ENCODE measurements at places on chromosomes 1 and 21.

DNA sequence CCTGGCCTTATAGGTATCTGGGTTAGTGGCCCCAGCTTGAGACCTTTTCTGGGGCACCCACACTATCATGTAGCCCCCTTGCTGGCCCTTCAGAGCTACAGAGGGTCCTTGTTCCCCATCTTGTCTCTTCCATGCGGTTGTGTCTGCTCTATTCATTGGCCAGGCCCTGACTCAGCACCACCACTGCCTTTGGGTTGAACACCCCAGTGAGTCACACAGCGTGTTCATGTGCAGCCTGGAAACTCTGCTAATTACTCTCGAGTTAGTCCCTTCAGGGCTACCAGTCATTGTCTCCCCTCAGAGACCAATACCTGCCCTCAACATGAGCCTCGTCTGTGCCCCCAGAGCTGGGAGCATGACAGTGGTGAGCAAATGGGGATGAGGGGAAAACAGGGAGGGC, 28.2 kb upstream of the IKBKE start:
- peak; percentile 58 for DNase-seq

- no peak for DNase-seq
These were observed 228.4 kb upstream of the DMRTA2 start for GRCh38 chr1:50651476-50652263.

DNA sequence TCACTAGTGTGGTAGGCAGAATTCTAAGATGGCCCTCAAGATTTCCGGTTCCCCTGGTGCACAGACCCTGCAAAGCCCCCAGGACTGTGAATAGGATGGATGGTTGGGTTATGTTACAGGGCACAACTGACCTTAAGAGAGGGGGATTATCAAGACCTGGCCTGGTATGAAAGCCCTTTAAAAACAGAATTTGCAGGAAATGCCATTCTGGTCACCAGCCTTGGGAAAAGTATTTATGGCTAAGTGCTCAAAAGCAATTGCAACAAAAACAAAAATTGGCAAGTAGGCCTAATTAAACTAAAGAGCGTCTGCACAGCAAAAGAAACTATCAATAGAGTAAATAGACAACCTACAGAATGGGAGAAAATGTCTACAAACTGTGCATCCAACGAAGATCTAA, 144.7 kb upstream of the EDN2 start:
- peak; percentile 64 for DNase-seq

DNA sequence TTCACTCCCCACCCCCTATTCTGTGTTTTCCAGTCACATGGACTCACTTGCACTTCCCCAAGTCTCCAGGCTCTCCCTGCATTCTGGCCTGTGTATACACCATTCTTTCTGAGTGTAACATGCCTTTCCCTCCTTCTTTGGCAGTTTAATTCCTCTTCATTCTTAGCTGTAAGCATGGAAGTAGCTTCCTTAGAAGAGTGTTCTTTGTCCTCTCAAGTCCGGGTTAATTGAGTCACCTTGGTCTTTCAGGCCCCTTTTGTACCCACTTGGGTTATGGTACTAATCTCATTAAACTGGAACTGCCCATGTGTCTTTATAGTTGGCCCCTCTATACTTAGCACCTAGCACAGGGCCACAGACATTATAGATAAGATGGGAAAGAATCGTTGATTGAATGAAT, 525.3 kb upstream of the ADGRL4 start:
- no peak for DNase-seq

DNA sequence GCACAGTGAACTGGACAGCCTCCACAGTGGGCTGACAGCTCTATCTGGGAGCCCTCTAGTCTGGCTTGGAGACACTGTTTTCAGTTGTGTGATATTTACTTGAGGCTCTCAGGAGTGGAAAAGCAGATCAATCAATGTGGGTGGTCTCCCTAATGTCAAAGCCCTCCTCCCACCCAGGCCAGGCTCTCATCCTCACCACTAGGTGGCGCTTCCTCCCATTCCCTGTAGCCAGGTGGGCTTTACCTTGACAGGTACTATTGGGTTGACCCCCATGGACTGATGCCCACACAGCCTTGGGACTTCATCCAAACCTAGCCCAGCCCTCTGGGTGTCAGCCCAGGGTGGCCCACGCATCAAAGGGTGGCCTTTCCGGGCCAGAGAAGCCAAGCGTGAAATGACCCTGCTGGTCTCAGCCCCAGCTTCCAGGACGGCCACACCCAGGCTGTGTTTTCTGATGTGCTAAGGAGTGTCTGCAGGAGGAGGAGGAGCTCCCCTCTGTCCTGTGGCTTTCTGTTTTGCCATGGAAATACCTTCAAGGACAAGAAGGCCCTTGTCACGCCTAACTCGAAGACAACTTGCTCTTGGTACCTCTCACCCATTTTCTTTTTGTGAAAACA, 54.0 kb downstream of the CLIC6 start:
- no peak for DNase-seq

GRCh38 chr1:12496154-12496961, 121.7 kb downstream of the DHRS3 start:
- DNase-seq = no peak

- peak; percentile 23 for DNase-seq
These were observed 298.3 kb downstream of the ASTN1 start for GRCh38 chr1:176866011-176866714.

- DNase-seq = no peak
These were observed 3.3 kb downstream of the CD46 start for GRCh38 chr1:207754974-207755700.

- DNase-seq = no peak
These were observed 153.4 kb downstream of the PBX1 start for GRCh38 chr1:164712131-164713036.

GRCh38 chr1:24841593-24841992, 88.5 kb downstream of the RUNX3 start:
- DNase-seq = no peak

- peak; percentile 95 for DNase-seq
These were observed 11.8 kb downstream of the NHLH2 start for GRCh38 chr1:115829023-115829674.

DNA sequence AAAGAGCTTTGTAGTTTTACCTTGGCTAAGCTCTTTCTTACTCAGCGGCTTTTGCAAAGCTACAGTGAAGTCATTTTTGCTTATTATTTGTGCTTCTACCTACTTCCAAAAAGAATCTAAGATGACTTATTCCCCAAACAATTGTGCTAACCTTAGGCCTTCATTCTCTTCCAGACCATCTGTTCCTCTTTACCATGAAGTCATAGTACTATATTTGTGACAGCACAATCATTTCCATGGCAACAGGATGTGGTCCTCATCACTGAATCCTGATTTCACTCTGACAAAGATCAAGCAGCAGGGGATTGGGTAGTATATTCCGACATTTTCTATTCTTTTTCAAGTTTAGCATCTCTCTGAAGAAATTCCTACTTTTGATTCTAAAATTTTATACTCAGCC, 24.8 kb upstream of the NMNAT2 start:
- no peak for DNase-seq
